RWPE2 (cell line): ENCODE measurements at places on chromosomes 1 and 21.

GRCh38 chr21:32415451-32416398, 3.2 kb downstream of the EVA1C start:
- H3K36me3 ChIP-seq: peaks cover 48% of the 10 kb centered on the region
- no peak overlapping the region for H3K27ac ChIP-seq
- no peak for DNase-seq

DNA sequence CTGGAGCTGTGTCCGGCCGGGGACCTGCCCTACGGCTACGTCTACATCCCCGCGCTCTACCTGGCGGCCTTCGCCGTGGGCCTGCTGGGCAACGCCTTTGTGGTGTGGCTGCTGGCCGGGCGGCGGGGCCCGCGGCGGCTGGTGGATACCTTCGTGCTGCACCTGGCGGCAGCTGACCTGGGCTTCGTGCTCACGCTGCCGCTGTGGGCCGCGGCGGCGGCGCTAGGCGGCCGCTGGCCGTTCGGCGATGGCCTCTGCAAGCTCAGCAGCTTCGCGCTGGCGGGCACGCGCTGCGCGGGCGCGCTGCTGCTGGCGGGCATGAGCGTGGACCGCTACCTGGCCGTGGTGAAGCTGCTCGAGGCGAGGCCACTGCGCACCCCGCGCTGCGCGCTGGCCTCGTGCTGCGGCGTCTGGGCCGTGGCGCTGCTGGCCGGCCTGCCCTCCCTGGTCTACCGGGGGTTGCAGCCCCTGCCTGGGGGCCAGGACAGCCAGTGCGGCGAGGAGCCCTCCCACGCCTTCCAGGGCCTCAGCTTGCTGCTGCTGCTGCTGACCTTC, 412 bp downstream of the GPR25 start:
- DNase-seq: no peak
- H3K4me3 ChIP-seq: peak overlapping the region; percentile 4
- H3K36me3 ChIP-seq: no peaks in the 10 kb centered on the region
- H3K27ac ChIP-seq: no peak overlapping the region

- no peaks in the 10 kb centered on the region for H3K36me3 ChIP-seq
- H3K27ac ChIP-seq: no peak overlapping the region
- no peaks in the 10 kb centered on the region for H3K27me3 ChIP-seq
- H3K4me1 ChIP-seq: no peaks in the 10 kb centered on the region
- no peak for DNase-seq
These were observed 99.6 kb downstream of the CYYR1 start for GRCh38 chr21:26473471-26473870.

GRCh38 chr1:184531296-184531695, 144.5 kb downstream of the C1orf21 start:
- H3K27ac ChIP-seq: no peak overlapping the region
- H3K27me3 ChIP-seq: no peaks in the 10 kb centered on the region
- H3K4me3 ChIP-seq: no peak overlapping the region
- DNase-seq: no peak

- H3K4me3 ChIP-seq: no peak overlapping the region
- DNase-seq: no peak
- H3K27me3 ChIP-seq: no peaks in the 10 kb centered on the region
These were observed 100.8 kb downstream of the UCK2 start for GRCh38 chr1:165928075-165928731.

- peaks cover 52% of the 10 kb centered on the region for H3K36me3 ChIP-seq
- no peak for DNase-seq
- no peak overlapping the region for H3K4me3 ChIP-seq
- H3K4me1 ChIP-seq: peaks cover 11% of the 10 kb centered on the region
These were observed 63.4 kb upstream of the LAX1 start for GRCh38 chr1:203701606-203702005.

- H3K27ac ChIP-seq: no peak overlapping the region
- peaks cover 3% of the 10 kb centered on the region for H3K4me1 ChIP-seq
- no peak overlapping the region for H3K4me3 ChIP-seq
- no peaks in the 10 kb centered on the region for H3K36me3 ChIP-seq
These were observed 5.8 kb upstream of the GTF2B start for GRCh38 chr1:88897070-88897730.

GRCh38 chr21:36804874-36805611, 106.1 kb downstream of the SIM2 start:
- no peaks in the 10 kb centered on the region for H3K27me3 ChIP-seq
- H3K36me3 ChIP-seq: no peaks in the 10 kb centered on the region
- no peaks in the 10 kb centered on the region for H3K4me1 ChIP-seq

DNA sequence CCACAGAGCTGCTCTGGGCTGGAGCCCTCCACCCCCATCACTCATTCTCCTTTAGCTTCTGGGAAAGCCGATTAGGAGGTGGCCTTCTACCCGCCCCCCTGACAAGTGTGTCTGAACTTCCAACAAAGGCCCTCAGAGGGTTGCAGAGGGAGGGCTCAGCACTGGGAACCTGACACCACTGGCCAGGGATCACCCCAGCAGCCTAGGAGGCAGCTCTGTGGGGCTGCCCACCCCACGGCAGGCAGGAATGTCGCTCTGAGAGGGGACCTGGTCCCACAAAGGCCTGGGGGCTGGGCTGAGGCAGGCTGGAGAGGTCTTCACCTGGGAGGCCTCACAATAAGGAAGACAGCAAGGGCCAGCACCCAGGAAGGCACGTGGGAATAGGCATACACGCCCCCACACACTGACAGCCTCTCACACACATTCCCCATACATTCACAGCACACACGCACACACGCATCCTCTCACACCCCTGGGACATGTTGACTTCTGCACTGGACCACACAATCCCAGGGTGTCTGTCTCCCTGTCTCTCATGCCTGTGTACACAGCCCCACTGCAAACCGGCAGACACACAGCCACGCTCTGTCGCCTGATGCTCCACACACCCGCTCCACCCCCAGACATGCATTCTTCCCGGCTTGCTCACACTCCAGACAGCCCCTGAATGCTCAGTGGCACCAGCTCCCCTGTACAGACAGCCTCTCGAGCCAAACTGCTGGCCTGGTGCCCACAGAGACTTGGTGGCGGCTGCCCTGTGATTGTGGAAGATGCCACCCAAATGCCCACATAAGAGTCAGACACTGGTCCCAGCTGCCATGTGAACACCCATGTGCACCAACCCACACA, 30.7 kb downstream of the DMBX1 start:
- no peak overlapping the region for H3K4me3 ChIP-seq
- H3K27me3 ChIP-seq: no peaks in the 10 kb centered on the region
- peak overlapping the region; percentile 26 for H3K27ac ChIP-seq

DNA sequence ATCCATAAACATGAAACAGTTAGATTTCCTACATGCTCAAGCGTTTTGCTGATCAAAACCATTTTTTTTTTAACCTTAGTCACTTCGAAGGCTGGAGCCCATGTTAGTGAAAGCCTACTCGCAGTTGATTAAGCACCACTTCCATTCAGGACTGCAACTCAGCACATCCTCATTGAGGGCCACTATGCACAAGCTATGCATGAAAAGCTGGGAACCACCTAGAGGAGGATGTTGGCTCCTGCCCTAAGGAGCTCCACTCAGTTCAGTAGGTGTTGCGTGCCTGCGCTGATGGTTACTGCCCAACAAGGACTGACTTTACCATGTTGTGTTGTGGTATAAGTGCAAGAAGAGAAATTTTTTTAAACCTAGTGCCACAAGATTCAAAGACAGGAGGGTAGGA, 181.4 kb upstream of the L1TD1 start:
- DNase-seq: no peak
- H3K4me1 ChIP-seq: no peaks in the 10 kb centered on the region
- no peak overlapping the region for H3K27ac ChIP-seq
- no peaks in the 10 kb centered on the region for H3K27me3 ChIP-seq

DNA sequence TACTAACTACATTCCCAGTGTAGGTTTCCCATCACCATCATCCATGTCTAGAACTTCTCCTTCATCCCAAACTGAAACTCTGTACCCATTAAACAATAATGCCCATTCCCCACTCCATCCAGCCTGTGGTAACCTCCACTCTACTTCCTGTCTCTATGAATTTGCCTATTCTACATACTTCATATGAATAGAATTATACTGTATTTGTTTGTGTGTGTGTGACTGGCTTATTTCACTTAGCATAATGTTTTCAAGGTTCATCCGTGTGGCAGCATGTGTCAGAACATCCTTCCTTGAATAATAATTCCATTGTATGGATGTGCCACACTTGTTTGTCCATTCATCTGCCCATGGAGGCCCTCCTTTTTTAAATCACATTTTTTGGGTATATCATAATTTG, 35.7 kb downstream of the ATP2B4 start:
- DNase-seq: no peak
- H3K36me3 ChIP-seq: no peaks in the 10 kb centered on the region
- peak overlapping the region; percentile 90 for H3K27ac ChIP-seq
- peaks cover 20% of the 10 kb centered on the region for H3K4me1 ChIP-seq
- no peak overlapping the region for H3K4me3 ChIP-seq
- no peaks in the 10 kb centered on the region for H3K27me3 ChIP-seq

- no peaks in the 10 kb centered on the region for H3K36me3 ChIP-seq
- no peak overlapping the region for H3K4me3 ChIP-seq
- H3K27me3 ChIP-seq: no peaks in the 10 kb centered on the region
- peak; percentile 87 for DNase-seq
- peak overlapping the region; percentile 93 for H3K27ac ChIP-seq
These were observed 75.2 kb downstream of the MPZL1 start for GRCh38 chr1:167797015-167797414.

GRCh38 chr1:172948457-172948856, 102.3 kb downstream of the TNFSF18 start:
- H3K4me3 ChIP-seq: no peak overlapping the region
- no peak for DNase-seq
- H3K36me3 ChIP-seq: no peaks in the 10 kb centered on the region
- peaks cover 13% of the 10 kb centered on the region for H3K4me1 ChIP-seq
- no peak overlapping the region for H3K27ac ChIP-seq
- H3K27me3 ChIP-seq: no peaks in the 10 kb centered on the region

- H3K4me3 ChIP-seq: no peak overlapping the region
- H3K27me3 ChIP-seq: no peaks in the 10 kb centered on the region
- no peaks in the 10 kb centered on the region for H3K36me3 ChIP-seq
- no peak for DNase-seq
- no peak overlapping the region for H3K27ac ChIP-seq
These were observed 64.3 kb downstream of the RERE start for GRCh38 chr1:8752921-8753713.

GRCh38 chr1:112826217-112826944, 111.2 kb upstream of the PPM1J start:
- no peak overlapping the region for H3K27ac ChIP-seq
- H3K4me3 ChIP-seq: no peak overlapping the region
- H3K27me3 ChIP-seq: no peaks in the 10 kb centered on the region
- no peaks in the 10 kb centered on the region for H3K36me3 ChIP-seq
- no peaks in the 10 kb centered on the region for H3K4me1 ChIP-seq

- DNase-seq: no peak
- H3K4me1 ChIP-seq: peaks cover 14% of the 10 kb centered on the region
- no peaks in the 10 kb centered on the region for H3K36me3 ChIP-seq
- H3K4me3 ChIP-seq: no peak overlapping the region
- H3K27me3 ChIP-seq: no peaks in the 10 kb centered on the region
These were observed 614.3 kb upstream of the ADAMTS5 start for GRCh38 chr21:27581168-27581567.

DNA sequence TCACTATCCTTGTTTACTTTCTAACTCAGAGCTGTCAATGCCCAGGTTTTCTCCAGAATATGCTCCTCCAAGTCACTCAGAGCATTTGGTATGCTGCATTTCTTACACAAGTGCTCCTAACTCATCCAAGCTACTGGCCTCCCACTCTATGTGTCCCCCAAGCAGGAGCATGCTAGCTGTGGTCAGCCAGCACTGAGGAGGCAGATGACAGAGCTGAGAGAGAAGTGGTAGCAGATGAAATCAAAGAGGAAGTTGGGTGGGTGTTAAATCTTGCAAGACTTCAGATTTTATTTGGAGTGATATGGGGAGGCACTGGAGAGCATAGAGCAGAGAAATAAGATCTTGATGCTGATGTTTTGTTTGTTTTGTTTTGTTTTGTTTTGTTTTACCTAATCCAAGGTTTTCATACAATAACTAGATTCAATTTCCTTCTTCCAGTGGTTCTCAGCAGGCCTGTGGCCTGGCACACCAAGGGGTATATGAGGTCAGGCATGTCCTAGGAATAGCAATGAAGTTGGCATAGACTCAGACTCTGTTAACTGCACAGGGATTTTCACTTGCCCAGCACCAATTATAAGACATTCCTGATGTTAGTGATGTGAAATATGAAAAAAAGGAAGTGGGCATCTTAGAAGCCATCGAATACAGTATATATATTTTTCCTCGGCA, 3.1 kb upstream of the PGBD5 start:
- no peak overlapping the region for H3K4me3 ChIP-seq
- H3K36me3 ChIP-seq: no peaks in the 10 kb centered on the region
- no peak overlapping the region for H3K27ac ChIP-seq
- H3K4me1 ChIP-seq: no peaks in the 10 kb centered on the region
- peaks cover 20% of the 10 kb centered on the region for H3K27me3 ChIP-seq
- no peak for DNase-seq

- H3K27me3 ChIP-seq: no peaks in the 10 kb centered on the region
- no peaks in the 10 kb centered on the region for H3K36me3 ChIP-seq
- no peak overlapping the region for H3K4me3 ChIP-seq
- no peak overlapping the region for H3K27ac ChIP-seq
- H3K4me1 ChIP-seq: no peaks in the 10 kb centered on the region
These were observed 7.1 kb upstream of the SLAMF7 start for GRCh38 chr1:160731990-160732389.

GRCh38 chr1:226706684-226707083, 32.4 kb downstream of the ITPKB start:
- H3K4me3 ChIP-seq: no peak overlapping the region
- no peaks in the 10 kb centered on the region for H3K27me3 ChIP-seq

- H3K36me3 ChIP-seq: no peaks in the 10 kb centered on the region
- no peaks in the 10 kb centered on the region for H3K4me1 ChIP-seq
- DNase-seq: no peak
These were observed 6.8 kb downstream of the LHX4 start for GRCh38 chr1:180236698-180237509.

DNA sequence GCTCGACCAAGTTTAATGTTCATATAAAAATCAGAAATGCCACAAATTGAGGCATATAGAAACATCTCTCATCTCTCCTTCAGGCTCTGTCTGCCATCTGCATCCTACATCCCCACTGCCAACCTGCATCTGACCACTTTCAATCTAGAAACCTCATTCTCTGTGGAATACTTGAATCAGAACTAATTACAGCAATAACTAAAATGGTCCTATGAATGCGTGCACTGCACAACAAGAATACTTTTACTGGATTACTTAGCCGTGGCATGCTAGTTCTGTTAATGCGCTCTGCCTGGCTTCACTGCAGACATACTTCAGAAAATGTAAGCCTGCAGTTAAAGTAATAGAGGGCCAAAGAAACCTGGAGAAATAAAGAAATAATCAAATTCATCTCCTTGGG, 89.8 kb upstream of the NR5A2 start:
- no peaks in the 10 kb centered on the region for H3K4me1 ChIP-seq
- no peak overlapping the region for H3K27ac ChIP-seq
- no peak overlapping the region for H3K4me3 ChIP-seq
- H3K27me3 ChIP-seq: no peaks in the 10 kb centered on the region
- H3K36me3 ChIP-seq: no peaks in the 10 kb centered on the region

GRCh38 chr1:193856261-193856660, 669.8 kb upstream of the B3GALT2 start:
- H3K36me3 ChIP-seq: no peaks in the 10 kb centered on the region
- H3K4me1 ChIP-seq: no peaks in the 10 kb centered on the region
- no peak overlapping the region for H3K27ac ChIP-seq
- no peak overlapping the region for H3K4me3 ChIP-seq
- no peak for DNase-seq
- no peaks in the 10 kb centered on the region for H3K27me3 ChIP-seq

GRCh38 chr1:196558411-196558810, 49.8 kb downstream of the KCNT2 start:
- H3K27me3 ChIP-seq: no peaks in the 10 kb centered on the region
- no peak for DNase-seq
- H3K4me3 ChIP-seq: peak overlapping the region; percentile 11
- no peak overlapping the region for H3K27ac ChIP-seq
